ENCODE measurements at places on chromosomes 7 and 10.

GRCh38 chr7:101128040-101128834, 1.3 kb downstream of the SERPINE1 start:
- DNase-seq: no peak

DNA sequence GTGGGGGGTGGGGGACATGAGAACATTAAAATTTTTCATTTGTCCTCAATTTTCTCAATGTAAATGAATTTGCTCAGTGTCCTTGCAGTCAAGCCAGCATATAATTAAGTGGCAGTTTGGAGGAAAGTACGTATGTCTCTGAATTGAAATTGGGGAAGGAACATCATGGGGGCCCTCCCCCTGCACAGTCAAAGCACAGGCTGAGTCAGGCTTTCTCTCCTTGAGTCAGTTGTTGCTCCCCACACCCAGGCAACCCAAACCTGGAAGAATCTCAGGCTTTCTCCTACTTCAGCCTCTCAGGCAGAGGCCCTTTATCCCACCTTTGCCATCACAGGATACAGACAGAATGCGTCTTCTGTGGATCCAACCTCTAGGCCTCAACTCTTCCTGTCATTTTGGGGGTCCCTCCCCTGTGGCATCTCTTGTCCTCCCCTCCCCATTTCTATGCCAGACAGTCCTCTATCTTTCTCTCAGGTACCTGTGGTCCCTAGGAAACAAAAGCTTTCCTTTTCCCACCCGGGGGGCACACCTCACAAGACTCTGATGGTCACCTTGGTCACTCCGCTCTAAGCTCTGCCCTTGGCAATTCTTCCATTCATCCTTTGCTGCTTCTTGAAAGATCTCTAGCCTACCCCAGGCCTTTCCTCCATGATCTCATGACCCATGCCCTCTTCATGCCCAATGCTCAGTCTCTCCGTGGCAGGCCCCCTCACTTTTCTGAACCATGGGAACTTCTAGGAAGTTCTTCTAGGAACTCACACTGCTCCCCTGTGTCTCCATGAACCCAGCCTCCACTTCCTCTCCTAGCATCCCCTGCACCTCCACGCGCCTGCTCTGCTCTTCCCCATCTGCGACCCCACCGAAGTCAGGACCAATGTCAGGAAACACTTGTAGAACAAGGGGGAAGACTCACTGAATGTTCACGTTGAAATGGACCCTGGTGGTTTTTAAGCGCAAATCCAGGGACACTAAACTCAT, 40.4 kb downstream of the CREB3L2 start:
- no peak for DNase-seq

- no peak for DNase-seq
Measured at GRCh38 chr7:149588930-149589329, 91.3 kb upstream of the ZNF746 start.

GRCh38 chr10:22410846-22411245, 65.5 kb downstream of the SPAG6 start:
- no peak for DNase-seq

- DNase-seq: no peak
Measured at GRCh38 chr7:28191751-28192150, 11.2 kb upstream of the JAZF1 start.

DNA sequence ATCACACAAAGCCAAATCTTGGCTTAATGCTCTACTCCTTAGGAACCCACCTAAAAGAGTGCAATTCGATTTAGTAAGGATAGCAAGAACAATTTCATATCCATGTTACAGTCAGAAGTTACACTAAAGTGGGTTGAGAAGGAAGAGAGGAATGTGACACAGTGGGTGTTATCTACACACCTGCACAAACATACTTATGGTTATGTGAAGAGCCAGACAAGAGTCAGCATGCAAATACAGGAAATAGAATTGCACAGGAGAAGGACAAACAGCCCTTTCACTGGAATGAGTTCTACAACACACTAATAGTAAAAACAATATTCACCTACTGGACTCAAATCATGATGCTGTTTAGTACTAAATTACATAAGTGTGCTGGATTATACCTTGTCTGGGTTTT, 262.8 kb downstream of the DGKB start:
- no peak for DNase-seq

DNA sequence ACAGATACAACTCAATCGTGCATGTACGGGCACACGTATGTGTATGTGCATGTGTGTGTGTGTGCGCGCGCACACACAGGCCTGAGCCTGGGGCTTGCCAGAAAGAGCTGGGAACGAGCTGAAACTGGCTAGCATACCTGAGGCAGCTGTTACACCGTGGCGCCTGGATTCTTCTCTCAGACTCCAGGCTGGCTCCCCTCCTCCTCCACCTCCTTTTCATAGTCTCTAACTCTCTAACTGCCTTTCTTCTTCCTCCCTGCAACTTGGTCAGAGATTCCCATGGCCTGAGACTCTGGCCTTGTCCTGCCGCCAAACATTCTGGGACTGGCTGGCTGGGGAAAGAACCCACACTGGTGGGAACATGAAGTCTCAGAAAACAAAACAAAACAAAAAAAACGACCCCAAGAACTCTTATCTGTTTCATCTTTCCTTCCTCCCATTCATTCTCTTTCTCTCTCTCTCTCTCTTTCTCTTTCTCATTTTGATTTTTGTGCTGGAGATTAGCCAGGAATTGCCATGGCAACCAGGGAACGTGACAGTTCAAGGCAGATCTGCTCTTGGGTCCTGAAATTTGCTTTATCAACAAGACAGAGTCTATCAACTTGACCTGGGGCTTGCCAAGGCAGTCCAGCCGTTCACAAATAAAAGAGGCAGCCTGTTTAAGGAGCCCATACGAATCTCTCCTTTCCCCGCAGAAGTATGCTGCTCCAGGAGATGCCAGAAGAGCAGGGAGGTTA, 76.8 kb upstream of the SEM1 start:
- DNase-seq: no peak

DNA sequence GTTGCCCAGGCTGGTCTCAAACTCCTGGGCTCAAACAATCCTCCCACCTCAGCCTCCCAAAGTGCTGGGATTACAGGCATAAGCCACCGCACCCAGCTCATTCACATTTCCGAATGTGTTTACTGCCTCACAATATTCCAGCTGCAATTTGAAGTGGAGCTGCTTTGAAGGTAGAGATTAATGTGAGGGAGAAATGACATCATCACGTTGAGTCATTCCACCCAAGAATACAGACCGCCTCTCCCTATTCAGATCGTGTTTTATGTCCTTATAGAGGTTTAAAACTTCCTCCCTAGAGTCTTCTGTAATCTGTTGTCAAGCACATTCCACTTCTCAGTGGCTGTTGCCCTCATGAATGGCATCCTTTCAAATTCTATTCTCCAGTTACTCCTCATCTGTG, 100.4 kb upstream of the PDGFA start:
- no peak for DNase-seq

- no peak for DNase-seq
Measured at GRCh38 chr7:15802425-15802824, 115.9 kb upstream of the MEOX2 start.

DNA sequence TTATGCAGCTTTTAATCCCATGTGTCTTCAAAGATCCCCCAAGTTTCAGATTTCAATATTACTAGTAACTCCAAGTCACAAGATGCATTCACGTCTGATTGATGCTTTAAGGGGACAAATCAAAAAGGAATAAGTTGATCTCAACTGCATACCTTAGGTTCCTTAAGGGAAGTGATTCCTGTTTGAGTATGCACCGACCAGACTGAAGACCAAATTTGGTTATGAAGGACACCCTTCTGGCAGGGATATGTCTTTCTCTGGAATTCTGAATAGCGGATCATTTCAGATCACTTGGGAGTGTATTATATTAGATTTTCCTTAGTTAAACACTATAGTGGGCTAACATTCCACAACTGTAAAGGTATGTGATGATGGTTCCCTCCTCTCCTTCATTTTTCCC, 4.3 kb downstream of the KIF5B start:
- DNase-seq: no peak

Measured in activated naive CD8-positive, alpha-beta T cell treated with anti-CD3 and anti-CD28 coated beads, Interleukin-2, amount 10 ng/mL, durations not matched to agents 7 days and 5 days (primary cell).